ENCODE measurements at places on chromosomes 5 and 9. TPM values are rescaled to one million over a fixed set of nuclear protein-coding genes. Genes with fewer than 3 reads are reported as not detected.

The SLC6A19 gene
- not detected for total RNA-seq

The SLC23A1 gene
- not detected for total RNA-seq

The SPINK7 gene
- not detected for total RNA-seq

The MRPS27 gene
- 77.9 TPM for total RNA-seq

The MAT2B gene
- 61.2 TPM for total RNA-seq

The ZNF462 gene
- 22.4 TPM for total RNA-seq

The OTP gene
- total RNA-seq, result not detected

The RETREG1 gene
- total RNA-seq, result 1.3 TPM

The IFT74 gene
- total RNA-seq, result 15.5 TPM

The FOXI1 gene
- total RNA-seq, result not detected

The RGS7BP gene
- not detected for total RNA-seq

The RELL2 gene
- total RNA-seq, result 16.3 TPM

The PCDHGB1 gene
- not detected for total RNA-seq

The SPATA31E1 gene
- total RNA-seq, result not detected

The RNF208 gene
- total RNA-seq, result 0.18 TPM

The FAM200C gene
- total RNA-seq, result 2.6 TPM

The AIF1L gene
- total RNA-seq, result 4.4 TPM

The FCN2 gene
- total RNA-seq, result not detected

The IL33 gene
- 0.67 TPM for total RNA-seq

The FAM151B gene
- 1.3 TPM for total RNA-seq

The PCDHGC3 gene
- 36.1 TPM for total RNA-seq
